Amniotic stem cell (primary cell): ENCODE measurements at places on chromosomes 2 and 18.

- no peak for DNase-seq
Measured at GRCh38 chr2:176763130-176763529, 449.5 kb upstream of the HNRNPA3 start.

GRCh38 chr2:102619414-102620319 lies at the start of gene SLC9A2:
SLC9A2 (plus strand) TSS chr2:102619553; CDS start chr2:102619849, 296 bp downstream.
- no peak for DNase-seq

- no peak for DNase-seq
Measured at GRCh38 chr2:157692768-157693167, 64.1 kb upstream of the ACVR1C start.

DNA sequence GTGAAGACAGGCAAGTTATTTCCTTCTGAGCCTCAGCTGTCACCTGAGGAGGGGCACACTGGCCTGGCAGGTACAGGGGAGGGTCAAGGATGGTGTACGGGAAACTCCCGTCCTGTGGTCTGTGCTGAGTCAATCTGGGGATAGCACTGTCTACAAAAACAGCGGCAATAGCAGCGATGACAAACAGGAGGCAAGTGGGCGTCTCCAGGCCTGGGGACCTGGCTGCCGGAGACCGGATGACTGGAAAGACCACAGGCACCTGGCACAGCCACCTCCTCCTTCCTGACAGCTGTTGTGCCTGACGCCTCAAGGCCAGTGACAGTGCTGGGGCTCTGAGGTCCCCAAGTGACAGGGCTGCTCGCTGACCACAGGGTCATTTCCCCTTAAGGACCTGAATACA lies 202.1 kb upstream of the HS6ST1 start:
- DNase-seq, result no peak

DNA sequence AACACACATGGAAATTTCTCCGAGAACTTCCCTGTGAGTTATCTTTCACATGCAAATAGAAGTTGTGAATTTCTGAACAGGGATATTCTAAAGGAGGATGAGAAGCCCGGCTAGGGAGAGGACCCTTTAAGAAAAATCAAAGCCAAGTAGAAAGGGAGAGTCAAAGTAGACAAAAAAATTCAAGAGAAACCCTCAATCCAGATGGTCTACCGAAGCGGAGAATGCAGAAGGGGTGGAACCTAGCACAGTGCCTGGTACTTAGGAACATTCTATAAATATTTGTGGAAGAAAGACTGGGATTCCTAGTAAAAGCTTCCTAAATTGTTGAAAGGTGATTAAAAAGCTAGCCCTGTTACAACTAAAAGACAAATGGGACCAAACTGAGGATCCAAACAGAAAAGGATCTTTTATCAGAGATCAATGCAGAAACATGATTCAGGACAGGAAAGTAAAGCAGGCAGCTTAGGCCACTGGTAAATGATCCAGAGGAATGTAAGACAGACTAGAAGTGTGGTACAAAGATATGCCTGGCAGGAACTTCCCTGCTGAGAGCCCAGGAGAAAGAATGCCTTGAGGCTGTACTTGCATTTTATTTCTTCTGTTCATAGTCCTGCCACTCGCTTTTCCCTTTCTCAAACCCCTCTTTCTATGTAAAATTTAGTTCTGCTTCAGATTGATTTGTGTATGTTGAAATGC lies 19.5 kb upstream of the GLS start:
- peak; percentile 48 for DNase-seq

- DNase-seq, result no peak
Measured at GRCh38 chr2:203583701-203584100, 48.6 kb upstream of the RAPH1 start.

- DNase-seq, result no peak
Measured at GRCh38 chr2:202450785-202451184, 74.7 kb downstream of the BMPR2 start.

DNA sequence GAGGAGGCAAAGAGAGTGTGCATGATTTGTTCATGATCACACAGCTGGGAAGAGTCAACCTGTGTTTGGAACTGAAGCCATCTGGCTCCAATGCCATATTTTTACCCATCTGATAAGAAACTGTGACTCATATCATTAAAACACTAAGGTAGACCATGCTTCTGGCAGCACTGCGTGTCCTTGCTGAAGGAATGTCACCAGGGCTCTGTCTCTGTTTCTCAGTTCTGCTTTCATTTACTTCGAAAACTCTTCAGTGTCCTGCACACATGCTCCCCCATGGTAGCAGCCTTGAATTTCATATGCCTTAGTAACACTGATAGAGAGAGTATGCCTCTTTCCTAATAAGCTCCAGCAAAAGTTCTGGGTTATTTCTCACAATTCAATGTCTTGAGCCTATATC lies 830.4 kb downstream of the DCDC2C start:
- no peak for DNase-seq

- no peak for DNase-seq
Measured at GRCh38 chr2:119179202-119179601, 20.7 kb upstream of the C1QL2 start.

DNA sequence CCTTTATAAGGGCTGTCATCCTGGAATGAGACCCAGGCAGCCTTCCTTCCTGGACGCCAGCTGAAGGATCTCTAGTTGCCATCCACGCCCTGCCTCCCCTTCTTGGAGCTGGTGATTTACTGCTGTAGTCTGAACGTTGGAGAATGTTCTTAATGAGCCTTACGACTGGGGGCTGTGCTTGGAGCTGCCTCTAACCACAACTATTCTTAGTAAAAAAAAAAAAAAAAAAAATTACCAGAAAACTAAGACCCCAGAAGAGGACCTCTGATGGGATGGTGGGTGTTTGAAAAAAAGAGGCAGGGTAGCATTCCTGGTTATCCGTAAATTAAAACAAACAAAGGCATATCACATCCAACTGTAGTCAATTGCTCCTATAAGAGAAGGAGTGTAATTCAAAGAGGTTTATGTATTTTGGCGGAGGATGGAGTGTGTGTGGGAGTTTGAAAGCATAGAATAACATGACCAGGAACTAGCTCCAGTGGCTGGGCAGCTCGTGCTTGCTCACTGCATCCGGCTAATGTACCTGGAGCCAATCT lies 105.4 kb downstream of the QPCT start:
- DNase-seq, result no peak

DNA sequence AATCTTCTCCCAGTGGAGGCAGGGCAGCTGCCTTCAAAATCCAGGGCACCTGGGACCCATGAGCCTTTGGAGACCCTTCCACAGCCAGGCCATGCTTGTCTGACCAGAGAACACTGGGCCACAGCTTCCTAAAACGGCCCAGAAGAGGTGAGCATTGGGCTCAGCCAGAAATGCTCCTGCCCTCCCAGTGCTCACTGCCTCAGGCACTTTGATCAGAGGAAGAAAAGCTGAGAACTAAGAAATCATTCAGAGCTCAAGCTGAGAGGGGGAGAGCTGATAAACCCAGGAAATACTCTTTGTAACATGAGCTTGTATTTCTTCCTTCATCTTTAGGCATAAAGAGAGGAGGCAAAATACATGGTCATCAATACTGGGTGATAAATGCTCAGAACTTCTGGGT lies 365.5 kb upstream of the KLHL29 start:
- no peak for DNase-seq

DNA sequence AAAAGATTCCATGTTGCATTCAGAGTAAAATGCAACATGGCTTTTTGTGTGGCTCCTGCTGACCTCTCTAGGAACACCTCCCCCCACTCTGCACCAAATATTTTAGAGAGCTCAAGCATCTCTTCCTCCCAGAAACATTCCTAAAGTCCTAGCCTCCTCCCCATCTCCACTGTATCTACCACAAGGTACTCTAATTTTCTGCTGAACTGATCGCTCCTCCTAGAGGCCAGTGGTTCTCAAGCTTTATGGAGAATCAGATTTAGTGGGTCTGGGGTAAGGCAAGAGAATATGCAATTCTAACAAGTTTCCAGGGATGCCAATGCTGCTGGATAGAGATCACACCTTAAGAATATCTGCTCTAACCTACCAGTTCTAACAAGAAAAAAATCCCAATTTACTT lies 89.5 kb upstream of the HNRNPA3 start:
- no peak for DNase-seq

- no peak for DNase-seq
Measured at GRCh38 chr2:134220344-134220974, 33.4 kb upstream of the MGAT5 start.

DNA sequence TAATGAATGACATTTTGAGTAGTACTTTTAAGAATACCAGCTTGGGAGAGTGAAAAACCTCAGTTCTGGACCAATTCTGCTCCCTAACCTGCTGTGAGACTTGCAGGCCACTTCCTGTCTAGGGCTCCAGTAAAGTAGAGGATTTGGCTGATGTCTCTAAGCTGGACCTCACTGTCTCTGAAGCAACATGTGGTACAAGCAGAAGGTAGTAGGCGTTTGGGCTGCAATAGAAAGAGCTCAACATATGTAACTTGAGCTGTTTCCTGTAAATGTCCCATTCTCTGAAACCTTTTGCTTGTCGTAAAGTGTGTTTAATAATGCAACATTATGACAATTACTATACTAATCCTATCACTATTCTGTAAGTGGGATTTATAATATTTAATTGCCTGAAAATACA lies 213.1 kb downstream of the MYO3B start:
- no peak for DNase-seq

- no peak for DNase-seq
Measured at GRCh38 chr18:69102959-69103358, 297.7 kb upstream of the DOK6 start.

- no peak for DNase-seq
Measured at GRCh38 chr2:62192811-62193210, 3.1 kb upstream of the B3GNT2 start.

- DNase-seq, result no peak
Measured at GRCh38 chr2:214651451-214651850, 158.0 kb downstream of the BARD1 start.

GRCh38 chr2:70717431-70718038 lies 50.5 kb downstream of the ADD2 start:
- DNase-seq, result no peak

GRCh38 chr18:29123706-29124530 lies 947.0 kb upstream of the CDH2 start:
- no peak for DNase-seq

- DNase-seq, result no peak
Measured at GRCh38 chr2:126448611-126449010, 207.3 kb upstream of the GYPC start.

DNA sequence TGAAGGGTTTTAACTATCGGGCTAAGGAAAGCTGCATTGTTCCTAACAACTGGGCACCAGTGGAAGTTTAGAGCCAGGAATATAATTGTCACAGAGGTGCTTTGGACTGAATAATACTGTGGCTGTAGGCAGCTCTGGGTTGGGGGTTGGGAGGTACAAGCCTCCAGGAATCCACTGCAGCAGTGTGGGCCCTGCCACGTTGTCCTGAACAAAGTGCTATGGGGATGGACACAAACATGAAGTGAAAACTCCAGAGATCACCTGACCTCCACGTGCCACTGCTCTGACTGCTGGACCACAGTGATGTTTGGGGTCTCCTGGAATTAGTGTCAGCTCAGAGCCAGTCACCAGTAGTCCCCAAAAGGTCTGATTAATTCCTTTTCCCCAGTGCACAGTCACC lies 110.9 kb downstream of the BCL2 start:
- DNase-seq, result no peak

- DNase-seq, result peak; percentile 12
Measured at GRCh38 chr18:44725300-44726058, 44.8 kb downstream of the SETBP1 start.

DNA sequence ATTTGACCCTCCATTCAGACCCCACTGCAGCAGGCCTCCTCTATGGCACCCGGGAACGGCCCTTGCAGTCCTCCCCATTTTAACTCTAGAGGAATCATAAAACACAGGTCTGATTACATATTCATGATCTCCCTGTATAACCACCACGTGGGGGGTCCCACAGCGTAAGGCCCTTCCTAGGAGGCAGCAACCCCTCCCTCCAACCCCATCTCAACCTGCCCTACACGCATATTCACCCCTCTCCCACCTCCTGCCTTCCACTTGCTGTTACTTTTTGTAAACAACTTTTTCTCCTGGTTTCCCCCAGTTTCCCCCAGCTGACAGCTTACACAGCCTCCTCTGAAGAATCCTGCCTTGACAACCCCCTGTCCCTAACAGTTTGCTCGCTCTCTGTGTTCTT lies 85.1 kb upstream of the FOXI3 start:
- no peak for DNase-seq

- DNase-seq, result no peak
Measured at GRCh38 chr2:235504441-235505180, 10.8 kb downstream of the AGAP1 start.
